ENCODE measurements at places on chromosomes 12 and 14. TPM values are rescaled to one million over a fixed set of nuclear protein-coding genes. Genes with fewer than 3 reads are reported as not detected.

- no peaks in the 10 kb centered on the region for H3K4me1 ChIP-seq
- H3K27ac ChIP-seq = no peak overlapping the region
- no peaks in the 10 kb centered on the region for H3K27me3 ChIP-seq
- no peaks in the 10 kb centered on the region for H3K36me3 ChIP-seq
These were observed 314.3 kb downstream of the C12orf75 start for GRCh38 chr12:105644770-105645169.

GRCh38 chr14:103496776-103497175 is 25.9 kb downstream of the CKB start:
- no peak overlapping the region for H3K27ac ChIP-seq
- H3K4me3 ChIP-seq = no peak overlapping the region
- H3K4me1 ChIP-seq = no peaks in the 10 kb centered on the region
- no peak for DNase-seq
- H3K36me3 ChIP-seq = peaks cover 38% of the 10 kb centered on the region

ANG gene
- total RNA-seq = 6.6 TPM

DNA sequence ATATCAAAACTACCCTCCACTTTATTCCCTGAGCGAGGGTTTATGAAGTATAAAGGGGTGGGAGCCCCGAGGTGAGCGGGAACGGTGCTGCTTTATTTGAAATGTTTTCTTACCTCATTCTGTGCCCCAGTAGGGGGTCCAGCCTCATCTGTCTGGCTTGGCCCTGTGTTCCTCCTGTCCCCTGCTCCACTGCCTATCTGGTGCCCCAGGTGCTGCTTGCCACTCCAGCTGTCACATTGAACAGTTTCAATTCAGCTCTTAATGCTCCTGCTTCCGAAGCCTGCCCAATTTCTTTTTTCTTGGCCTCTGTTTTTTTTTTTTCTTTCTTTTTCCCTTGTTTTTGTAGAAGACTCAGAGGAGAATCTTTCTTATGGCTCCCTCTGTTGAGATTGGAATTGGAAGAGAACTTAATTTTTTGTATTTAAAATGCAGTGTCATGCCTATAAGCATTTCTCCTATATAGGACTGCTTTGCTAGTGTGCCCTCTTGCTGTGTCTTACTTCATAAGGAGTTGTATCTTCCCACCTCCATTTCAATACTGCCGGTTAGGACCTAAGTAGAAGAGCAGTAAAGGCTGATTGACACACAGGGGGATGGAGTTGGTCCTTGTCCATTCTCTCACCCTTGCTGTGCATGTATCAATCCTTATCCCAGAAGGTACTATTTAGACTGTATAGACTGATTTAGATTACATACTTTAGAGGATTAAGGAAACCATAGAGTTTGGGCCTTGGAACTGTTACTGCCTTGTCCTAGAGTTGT is 2.3 kb downstream of the ATXN7L3B start:
- peaks cover 29% of the 10 kb centered on the region for H3K4me1 ChIP-seq
- H3K4me3 ChIP-seq = peak overlapping the region; percentile 94
- no peak for DNase-seq
- no peak overlapping the region for H3K27ac ChIP-seq

TMEM119 gene
- not detected for total RNA-seq

GRCh38 chr12:49088150-49088931 is 6.3 kb downstream of the DHH start:
- H3K27me3 ChIP-seq = peaks cover 26% of the 10 kb centered on the region
- H3K36me3 ChIP-seq = no peaks in the 10 kb centered on the region
- peak overlapping the region; percentile 59 for H3K4me3 ChIP-seq
- H3K27ac ChIP-seq = no peak overlapping the region

GRCh38 chr14:25032092-25032784 is 17.7 kb downstream of the STXBP6 start:
- H3K27ac ChIP-seq = no peak overlapping the region
- no peaks in the 10 kb centered on the region for H3K36me3 ChIP-seq

- H3K36me3 ChIP-seq = no peaks in the 10 kb centered on the region
- no peak for DNase-seq
- no peak overlapping the region for H3K27ac ChIP-seq
- H3K4me3 ChIP-seq = no peak overlapping the region
- no peaks in the 10 kb centered on the region for H3K27me3 ChIP-seq
- H3K4me1 ChIP-seq = no peaks in the 10 kb centered on the region
These were observed 928.2 kb downstream of the NRXN3 start for GRCh38 chr14:79098324-79098723.

- H3K27me3 ChIP-seq = no peaks in the 10 kb centered on the region
- 0 out of 2 replicates have a peak, but pooled peaks cover 3% of the 10 kb centered on the region for H3K36me3 ChIP-seq
- H3K4me3 ChIP-seq = no peak overlapping the region
These were observed 78.2 kb downstream of the PPP2R5C start for GRCh38 chr14:101839661-101840060.

NAV3 gene
- 1.6 TPM for total RNA-seq

DNA sequence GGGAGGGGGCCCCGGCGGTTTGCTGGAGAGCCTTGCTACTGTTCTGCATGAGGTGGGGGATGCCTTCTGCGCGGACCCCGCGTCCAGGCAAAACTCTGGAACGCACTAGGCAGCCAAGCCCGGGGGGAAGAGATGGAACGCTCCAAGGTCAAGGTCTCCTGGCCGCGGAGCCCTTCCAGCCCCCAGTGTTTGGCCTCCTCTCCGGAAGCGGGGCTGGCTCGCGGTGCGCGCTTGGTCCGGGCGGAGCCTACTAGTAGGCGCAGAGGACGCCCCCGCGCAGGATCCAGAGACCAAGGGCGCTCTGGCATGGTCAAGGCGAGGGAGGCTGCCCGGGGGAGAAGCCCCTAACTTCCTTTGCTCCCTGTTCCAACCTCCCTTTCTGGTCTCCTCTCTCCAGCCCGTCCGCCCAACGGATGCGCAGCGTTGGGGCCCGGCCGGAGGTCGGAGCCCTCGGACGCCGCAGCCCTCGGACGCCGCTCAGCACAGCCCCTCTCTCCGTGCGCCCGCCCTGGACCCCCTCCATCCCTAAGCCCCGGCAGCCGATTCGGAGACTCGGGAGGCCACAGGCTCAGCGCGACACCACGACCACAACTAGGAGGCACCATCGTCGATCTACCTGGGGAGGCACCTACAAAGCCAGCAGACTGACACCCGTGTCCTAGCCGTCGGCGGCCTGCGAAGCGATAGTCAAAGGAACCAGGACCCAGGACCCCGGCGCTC is 669 bp upstream of the KCNK13 start:
- peaks cover 7% of the 10 kb centered on the region for H3K4me1 ChIP-seq
- peak overlapping the region; percentile 69 for H3K4me3 ChIP-seq
- H3K27ac ChIP-seq = no peak overlapping the region
- DNase-seq = no peak

DNA sequence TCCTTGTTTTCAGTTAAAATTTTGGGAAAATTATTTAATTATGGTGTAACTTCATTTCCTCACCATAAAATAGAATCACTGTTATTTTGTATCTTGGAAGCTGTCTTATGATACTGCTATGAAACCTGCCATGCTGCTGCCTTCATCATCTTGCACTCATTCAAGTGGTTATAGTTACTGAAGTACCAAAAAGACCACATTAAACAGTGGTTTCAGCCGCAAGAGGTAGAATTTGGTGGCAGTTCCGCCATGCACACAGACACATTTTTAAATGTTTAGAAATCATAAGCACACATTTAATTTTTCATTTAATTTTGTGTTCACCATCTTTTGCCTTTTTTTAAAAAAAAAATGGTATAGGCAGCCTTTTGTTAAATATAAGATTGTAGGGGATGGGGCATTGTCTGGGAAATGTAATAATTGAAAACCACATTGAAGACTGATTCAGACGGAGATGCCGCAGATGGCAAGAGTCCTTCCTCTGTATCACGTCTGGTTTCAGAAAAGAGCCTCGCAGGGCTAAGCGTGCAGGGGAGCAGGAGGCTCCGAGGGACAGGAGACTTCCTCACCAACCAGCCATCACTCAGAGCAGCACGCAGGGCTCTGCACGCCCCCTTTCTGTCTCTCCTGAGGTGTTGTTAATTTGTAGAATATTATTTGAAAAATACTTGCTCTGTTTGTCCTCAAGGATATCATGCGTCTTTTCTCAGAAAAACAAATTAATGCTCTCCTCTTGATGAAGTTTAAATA is 115.2 kb upstream of the PELI2 start:
- H3K27me3 ChIP-seq = peaks cover 8% of the 10 kb centered on the region
- DNase-seq = no peak
- no peak overlapping the region for H3K4me3 ChIP-seq
- no peak overlapping the region for H3K27ac ChIP-seq
- no peaks in the 10 kb centered on the region for H3K4me1 ChIP-seq

DNA sequence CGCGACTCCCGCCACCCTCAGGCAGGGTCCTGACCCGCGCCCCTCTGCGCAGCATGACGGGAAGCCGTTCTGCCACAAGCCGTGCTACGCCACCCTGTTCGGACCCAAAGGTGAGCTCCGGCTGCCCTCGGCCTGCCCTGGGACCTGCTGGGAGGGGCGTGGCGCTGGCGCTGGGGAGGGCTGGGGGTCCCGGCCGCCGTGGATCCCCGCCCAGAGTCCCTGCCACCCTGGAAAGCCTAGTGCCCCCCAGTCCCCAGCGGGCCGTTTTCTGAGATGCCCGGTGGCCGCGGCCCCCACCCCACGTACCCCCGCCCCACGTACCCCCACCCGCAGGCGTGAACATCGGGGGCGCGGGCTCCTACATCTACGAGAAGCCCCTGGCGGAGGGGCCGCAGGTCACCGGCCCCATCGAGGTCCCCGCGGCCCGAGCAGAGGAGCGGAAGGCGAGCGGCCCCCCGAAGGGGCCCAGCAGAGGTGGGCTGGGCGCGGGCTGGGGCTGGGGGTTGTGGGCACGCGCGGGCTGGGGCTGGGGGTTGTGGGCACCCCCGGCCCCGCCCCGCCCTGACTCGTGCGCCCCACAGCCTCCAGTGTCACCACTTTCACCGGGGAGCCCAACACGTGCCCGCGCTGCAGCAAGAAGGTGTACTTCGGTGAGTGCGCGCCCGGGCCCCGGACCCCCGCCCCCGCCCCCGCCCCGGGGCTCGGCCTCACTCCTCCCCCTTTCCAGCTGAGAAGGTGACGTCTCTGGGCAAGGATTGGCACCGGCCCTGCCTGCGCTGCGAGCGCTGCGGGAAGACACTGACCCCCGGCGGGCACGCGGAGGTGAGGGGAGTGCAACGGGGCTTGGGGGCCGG is 4.0 kb downstream of the CRIP2 start:
- no peak overlapping the region for H3K4me3 ChIP-seq
- no peaks in the 10 kb centered on the region for H3K36me3 ChIP-seq
- no peak for DNase-seq
- H3K27me3 ChIP-seq = no peaks in the 10 kb centered on the region
- H3K27ac ChIP-seq = no peak overlapping the region
- peaks cover 54% of the 10 kb centered on the region for H3K4me1 ChIP-seq

DNA sequence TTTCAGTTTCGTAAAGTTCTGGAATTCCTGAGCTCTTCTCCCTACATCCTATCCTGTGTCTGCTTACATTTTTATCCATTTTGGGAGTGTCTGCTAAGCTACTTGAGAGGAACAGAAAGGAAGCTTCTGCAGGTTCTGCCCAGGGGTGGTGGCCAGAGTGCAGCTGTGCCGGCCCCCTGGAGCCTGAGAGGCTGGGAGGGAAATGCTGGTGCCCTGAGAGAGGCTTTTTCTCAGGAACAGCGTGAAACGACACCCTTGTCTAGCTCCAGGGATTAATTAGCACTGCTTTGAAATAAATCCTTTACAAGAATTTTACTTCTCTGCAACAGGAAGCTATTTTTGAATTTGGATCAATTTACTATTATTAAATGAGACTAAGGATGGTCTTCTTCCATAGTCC is 165.4 kb downstream of the SLC15A5 start:
- no peaks in the 10 kb centered on the region for H3K4me1 ChIP-seq
- no peaks in the 10 kb centered on the region for H3K36me3 ChIP-seq
- no peak overlapping the region for H3K27ac ChIP-seq
- H3K27me3 ChIP-seq = no peaks in the 10 kb centered on the region

GRCh38 chr12:119294211-119294610 is 40.3 kb upstream of the CCDC60 start:
- no peak overlapping the region for H3K27ac ChIP-seq
- DNase-seq = no peak
- no peak overlapping the region for H3K4me3 ChIP-seq
- H3K36me3 ChIP-seq = no peaks in the 10 kb centered on the region

DNA sequence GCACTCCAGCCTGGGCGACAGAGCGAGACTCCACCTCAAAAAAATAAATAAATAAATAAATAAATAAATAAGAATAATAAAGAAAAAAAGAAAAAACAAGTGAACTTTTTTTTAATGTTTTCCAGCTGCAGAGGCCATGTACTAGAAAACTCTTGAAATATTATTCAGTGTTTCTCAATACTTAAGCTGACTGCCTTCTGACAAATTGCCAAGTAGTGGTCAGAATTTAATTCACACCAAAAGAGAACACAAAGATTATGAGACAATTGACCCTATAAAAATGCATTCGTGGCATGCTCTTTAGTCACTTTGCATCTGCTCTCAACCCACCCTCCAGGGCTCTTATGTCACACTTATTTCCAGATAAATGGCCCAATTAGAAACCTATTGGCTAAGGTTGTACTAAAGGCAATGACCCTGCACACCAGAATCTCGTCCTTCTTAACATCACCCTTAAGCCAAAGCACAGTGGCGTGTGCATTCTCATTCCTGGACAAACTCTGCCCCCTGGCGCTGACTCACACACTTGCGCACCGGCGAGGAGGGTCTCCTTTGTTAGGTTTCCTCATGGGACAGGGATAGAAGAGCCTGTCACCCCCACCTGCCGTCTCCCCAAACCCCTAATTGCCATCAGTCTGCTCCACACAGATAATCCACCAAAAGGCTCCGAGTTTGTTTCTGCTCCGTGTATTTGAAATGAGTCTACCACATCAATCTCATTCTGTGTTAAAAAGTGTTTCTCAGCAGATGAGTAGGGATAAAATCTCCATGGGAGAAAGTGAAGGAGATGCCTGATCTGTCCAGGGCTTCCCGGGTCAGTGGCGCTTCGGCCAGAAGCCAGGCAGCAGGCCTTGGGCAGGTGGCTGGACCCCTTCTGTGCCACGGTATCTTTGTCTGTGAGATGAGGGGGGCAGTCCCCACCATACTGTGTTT is 73.1 kb upstream of the CEP83 start:
- no peaks in the 10 kb centered on the region for H3K4me1 ChIP-seq
- H3K27me3 ChIP-seq = no peaks in the 10 kb centered on the region
- no peak overlapping the region for H3K4me3 ChIP-seq
- no peaks in the 10 kb centered on the region for H3K36me3 ChIP-seq

ST8SIA1 gene
- not detected for total RNA-seq

SMIM41 gene
- not detected for total RNA-seq

DNA sequence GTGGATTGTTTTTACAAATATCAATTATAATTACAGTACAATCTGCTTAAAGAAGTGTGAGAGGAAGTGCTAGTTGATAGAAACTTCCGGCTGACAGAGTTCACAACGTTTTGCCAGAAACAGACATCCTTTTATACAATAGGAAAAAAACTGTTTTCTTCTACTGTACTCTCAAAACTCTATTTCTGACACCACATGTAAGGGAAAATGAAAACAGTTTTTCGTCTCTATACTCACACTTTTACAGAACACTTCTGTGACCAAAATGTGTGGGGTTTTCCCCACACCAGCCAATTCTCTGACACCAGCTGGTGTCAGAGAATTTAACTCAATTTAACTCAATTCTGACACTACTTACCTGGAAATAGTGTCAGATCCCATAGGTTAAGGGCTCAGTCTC is 24.2 kb upstream of the HIF1A start:
- DNase-seq = no peak
- H3K27me3 ChIP-seq = no peaks in the 10 kb centered on the region
- H3K4me3 ChIP-seq = no peak overlapping the region

- H3K4me3 ChIP-seq = no peak overlapping the region
- peaks cover 11% of the 10 kb centered on the region for H3K27me3 ChIP-seq
- H3K27ac ChIP-seq = no peak overlapping the region
- H3K36me3 ChIP-seq = no peaks in the 10 kb centered on the region
These were observed 17.5 kb upstream of the BEGAIN start for GRCh38 chr14:100604709-100605108.

GRCh38 chr12:91868054-91868453 is 277.6 kb downstream of the BTG1 start:
- no peaks in the 10 kb centered on the region for H3K4me1 ChIP-seq
- no peak overlapping the region for H3K4me3 ChIP-seq
- no peak for DNase-seq
- H3K36me3 ChIP-seq = no peaks in the 10 kb centered on the region

Measured in PC-3 (cell line).